Effector memory CD4-positive, alpha-beta T cell (primary cell): ENCODE measurements at places on chromosomes 12 and 14.

- DNase-seq = no peak
Measured at GRCh38 chr14:59588101-59588500, 11.5 kb upstream of the CCDC175 start.

GRCh38 chr14:89543425-89543790, 126.4 kb upstream of the FOXN3 start:
- no peak for DNase-seq

DNA sequence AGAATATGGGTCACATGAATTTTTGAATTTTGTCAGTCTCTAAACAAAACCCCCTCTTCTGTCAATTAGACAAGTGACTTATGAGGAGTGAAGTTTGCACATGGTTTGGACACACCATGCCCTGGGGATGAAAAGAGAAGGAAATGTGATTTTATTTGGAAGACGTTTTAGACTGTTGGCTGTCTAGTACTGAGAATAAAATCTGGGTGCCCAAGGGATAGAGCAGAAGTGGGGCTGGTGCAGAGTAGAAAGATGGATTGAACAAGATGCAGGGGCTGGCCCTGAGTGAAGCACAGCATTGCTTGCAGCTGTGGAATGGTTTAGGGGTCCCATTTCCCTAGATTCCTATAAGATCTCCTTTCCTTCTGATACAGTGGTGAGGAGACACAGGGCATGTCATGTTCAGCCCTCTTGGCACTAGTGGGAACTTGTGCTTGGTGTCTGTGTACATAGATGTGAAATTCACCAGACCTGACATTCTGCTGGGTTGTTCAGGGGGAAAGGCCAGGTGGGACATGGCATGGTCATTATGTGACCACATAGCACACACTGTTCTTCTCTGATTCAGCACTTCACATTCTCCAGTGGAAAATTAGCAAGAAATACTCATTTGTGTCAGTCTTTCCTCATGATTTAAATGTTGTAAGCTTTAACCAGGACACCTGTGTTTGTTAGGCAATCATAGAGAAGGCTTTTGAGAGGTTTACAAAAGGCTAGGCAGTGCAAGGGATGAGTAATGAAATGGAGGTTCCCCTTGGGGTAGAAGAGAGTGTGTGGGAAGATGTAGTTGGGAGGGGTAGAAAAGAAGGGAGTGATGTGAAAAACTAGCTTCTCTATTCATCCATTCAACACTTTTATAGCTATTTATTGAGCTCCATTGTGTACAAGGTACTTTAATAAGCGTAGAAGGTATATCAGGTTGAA, 202.3 kb upstream of the IGF1 start:
- no peak for DNase-seq

DNA sequence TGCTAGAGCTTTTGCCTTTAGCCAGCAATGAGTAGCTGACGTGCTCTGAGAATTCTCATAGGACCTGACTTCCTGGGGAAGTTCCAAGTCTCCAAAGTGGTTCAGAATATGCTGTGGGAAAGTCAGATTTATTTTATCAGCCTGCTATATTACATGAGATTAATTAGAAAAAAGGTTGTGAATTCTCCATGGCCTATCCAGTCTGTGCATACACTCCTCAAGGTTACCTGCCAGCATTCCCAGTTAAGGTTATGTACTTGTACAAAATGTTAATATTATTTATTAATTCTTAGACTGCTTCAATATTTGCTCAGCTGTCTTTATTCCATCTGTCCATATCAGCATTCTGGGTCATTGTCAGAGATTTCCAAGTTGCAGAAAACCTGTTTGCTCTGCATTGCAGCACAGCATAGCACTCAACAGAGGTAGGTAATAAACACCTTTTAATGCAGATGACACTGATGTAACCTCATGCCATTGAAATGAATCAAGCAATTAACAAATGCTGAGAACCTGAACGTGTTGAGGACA, 2.7 kb upstream of the SEL1L start:
- no peak for DNase-seq

GRCh38 chr12:12541782-12542181, 20.9 kb downstream of the DUSP16 start:
- DNase-seq = no peak

- DNase-seq = no peak
Measured at GRCh38 chr14:54346257-54346656, 50.5 kb upstream of the CDKN3 start.

DNA sequence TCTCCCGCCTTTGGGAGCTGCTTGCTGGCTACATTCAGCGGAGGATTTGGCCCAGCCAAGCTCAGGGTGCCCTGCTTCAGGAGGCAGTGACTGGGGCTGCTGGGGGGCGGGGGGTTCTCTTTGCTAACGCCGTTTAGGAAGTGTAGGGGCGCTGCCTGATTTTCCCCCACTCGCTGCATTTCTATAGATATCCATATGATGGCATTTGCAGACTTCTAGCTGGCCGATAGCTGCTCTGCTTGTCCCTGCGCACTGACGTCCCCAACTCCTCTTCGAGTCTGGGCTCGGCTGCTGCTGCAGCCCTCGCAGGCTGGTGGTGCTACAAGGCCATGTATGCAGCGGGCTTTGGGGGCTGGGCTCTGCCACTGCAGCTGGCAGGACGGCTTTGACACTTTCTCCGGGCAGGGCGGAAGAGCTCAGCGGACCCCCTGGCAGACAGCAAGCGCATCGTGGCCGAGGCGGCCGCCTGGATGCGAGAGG, 3.1 kb downstream of the LRFN5 start:
- no peak for DNase-seq

- DNase-seq = no peak
Measured at GRCh38 chr12:2244013-2244861, 191.4 kb downstream of the CACNA1C start.

GRCh38 chr12:2737656-2738241, 57.0 kb upstream of the FKBP4 start:
- no peak for DNase-seq

- DNase-seq = no peak
Measured at GRCh38 chr12:88393017-88393767, 187.1 kb downstream of the KITLG start.

DNA sequence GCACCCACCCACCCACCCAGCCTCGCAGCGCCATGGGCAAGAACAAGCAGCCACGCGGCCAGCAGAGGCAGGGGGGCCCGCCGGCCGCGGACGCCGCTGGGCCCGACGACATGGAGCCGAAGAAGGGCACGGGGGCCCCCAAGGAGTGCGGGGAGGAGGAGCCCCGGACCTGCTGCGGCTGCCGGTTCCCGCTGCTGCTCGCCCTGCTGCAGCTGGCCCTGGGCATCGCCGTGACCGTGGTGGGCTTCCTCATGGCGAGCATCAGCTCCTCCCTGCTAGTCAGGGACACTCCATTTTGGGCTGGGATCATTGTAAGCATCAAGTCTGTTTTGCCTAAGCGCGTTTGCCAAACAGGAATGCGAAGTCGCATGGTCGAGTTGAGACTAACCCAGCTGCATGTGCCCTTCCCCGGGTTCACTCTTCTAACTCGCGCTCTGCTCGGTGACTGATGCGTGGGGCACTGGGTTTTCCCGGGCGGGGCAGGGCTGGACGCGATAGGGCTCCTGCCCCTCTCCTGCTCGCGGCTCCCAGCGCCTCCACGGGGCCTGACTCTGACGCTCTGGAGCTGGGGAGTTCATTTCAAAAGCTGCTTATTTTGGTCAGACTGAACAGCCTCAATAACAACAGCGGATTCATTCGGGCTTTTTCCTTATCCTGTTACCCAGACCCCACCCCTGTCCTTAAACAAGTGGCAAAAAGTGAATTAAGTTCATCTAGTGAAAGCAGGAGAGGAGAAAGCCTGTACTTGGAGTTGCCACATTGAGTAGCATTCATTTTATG, 458 bp downstream of the SSPN start:
- DNase-seq = no peak

- DNase-seq = no peak
Measured at GRCh38 chr12:27838543-27839185, 58.6 kb upstream of the MANSC4 start.

DNA sequence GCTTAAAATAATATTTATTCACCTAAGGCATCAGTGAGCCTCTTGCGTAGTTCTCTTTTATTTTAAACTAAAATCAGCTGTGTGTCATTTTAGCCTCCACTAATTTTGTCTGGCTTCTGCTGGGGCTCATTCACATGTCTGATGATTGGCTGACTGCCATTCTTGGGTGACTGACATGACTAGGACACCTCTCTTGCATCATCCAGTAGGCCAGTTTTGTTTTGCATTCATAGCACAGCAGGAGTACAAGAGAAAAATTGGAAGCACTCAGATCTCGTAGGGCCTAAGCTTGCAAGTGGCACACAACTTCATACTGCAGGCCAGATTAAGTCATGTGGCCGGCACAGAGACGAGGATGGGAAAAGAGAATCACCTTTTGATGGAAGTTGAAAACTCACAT, 1226.5 kb downstream of the GALC start:
- DNase-seq = no peak

DNA sequence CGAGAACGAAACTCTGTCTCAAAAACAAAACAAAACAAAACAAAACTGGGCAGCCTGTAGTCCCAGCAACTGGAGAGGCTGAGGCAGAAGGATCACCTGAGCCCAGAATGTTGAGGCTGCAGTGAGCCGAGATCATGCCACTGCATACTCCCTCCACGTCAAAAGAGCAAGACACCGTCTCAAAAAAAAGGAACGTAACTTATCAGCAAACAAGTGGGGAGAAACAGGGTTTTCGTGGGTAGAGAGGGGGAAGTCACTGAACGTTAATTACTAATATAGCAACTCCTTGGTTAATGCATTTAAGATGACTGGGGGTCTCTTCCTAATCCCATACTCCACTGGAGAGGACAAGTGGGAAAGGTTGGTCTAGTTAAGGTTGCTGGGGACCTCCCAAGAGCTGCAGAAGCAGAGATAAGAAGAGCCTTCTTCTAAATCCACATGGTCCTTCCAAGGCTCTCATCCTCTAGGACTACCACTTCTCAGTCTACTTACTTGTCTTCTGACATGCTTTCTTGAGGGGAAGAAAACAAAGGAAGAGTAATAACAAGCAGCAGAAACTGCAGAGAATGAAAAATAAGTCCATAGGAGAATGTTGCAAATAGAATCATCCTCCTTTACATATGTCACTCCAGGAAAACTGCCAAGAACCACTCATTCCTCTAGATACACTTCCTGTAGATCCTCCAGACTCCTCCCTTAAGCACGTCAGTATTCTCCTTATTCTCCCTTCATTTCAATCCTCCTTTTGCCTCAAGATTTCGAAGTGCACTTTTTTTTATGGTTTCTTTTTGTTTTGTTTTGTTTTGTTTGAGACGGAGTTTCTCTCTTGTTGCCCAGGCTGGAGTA, 5.8 kb downstream of the NUMB start:
- DNase-seq = no peak

DNA sequence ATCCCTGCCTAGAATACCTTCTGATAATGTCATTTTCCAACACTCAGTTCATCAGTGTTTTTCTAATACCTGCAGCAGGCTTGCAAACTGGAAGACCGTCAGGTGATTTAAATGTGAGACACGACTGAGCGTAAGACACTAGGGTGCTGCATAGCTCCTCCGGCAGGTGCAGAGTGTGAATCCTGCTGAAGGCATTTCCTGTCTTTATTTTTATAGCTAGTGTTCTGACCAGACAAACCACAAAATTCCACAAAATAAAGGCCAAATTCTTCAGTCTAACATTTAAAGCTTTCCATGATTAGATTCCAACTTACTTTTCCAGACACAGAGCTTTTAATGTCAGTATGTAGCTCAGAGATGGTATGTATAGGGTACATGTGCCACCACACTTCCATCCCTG, 70.7 kb downstream of the BBS10 start:
- no peak for DNase-seq

- no peak for DNase-seq
Measured at GRCh38 chr12:11758510-11759493, 109.3 kb downstream of the ETV6 start.

DNA sequence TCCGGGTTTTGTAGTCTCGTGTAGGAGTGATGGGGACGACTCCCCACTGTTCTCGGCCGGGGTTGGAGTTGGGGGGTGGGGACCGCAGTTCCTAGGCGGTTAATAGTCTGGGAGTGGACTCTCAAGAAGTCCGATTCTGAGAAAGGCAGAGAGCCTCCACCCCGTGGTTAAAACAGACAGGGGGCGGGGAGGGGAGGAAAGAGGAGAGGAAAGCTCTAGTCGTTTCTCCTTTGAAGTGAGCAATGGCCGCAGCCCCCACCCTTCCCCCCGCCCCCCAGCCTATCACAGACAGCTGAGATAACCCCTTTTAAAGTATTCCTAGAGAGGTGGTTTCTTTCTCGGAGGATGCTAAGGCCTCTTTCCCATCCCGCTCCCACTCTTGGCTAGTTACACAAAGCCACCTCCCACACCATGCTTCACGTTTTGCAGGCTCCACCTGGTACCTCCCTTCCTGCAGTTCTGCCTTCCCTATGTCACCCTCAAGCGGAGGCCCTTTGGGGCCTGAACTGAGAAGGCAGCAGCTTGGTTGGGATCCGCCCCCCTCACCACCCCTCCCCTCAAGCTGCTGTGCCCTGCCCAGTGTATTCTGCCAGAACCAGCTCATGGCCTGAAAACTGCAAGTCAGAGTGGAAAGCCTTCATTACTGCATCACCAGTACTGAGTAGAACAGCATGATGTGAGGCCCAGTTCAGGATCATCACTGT, 853 bp downstream of the USP5 start:
- peak; percentile 53 for DNase-seq

DNA sequence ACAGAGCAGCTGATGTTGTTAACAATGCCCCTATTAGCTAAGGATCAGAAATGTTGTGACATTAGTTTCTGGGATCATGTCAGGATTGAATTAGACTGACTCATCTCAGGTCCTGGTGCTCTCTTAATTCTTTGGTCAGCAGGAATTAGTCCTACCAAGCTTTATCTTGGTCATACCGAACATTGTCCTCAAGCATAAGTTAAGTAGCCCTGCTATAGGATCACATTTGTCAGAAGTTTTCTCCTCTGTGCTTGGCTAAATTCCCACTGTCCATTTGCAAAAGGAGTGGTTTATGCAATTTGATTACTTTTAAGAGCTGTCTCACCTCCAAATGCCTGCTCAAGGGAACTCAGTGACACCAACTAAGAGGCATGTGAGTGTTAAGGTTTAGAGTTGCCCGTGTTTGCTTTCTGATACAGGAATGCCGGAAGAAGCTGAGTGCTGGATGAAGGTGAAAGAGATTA, 48.4 kb upstream of the IFNG-AS1 start:
- no peak for DNase-seq

GRCh38 chr12:81078469-81079196, 754 bp downstream of the ACSS3 start:
- no peak for DNase-seq

DNA sequence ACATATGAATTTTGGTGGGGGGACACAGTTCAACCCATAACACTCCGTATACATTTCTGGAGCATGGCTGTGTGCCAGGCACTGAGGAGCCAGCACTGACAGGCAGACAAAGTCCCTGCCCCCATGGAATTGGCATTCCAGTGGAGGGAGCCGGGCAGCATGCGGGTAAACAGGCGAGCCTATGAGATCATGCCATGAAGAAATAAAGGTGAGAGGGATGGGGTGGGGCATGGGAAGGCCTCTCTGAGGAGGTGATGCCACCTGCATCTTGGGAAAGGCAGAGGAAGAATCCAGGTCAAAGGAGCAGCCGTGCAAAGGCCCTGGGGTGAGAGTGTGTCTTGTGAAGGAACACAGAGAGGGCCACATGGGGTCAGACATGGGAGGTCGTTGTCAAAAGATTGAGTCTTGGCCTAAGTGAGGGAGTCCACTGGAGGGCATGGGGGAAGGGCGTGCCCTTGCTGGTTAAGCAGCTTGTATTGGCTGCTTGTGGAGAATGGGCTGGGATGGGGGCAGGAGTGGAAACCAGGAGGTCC, 3.6 kb downstream of the OTUB2 start:
- no peak for DNase-seq

GRCh38 chr14:67186172-67186768, 3.0 kb upstream of the GARIN2 start:
- DNase-seq = no peak

GRCh38 chr12:102483466-102483865, 3.1 kb upstream of the IGF1 start:
- no peak for DNase-seq
